GM23338 (cell line): ENCODE measurements at places on chromosomes 4 and X. TPM values are rescaled to one million over a fixed set of nuclear protein-coding genes. Genes with fewer than 3 reads are reported as not detected.

The GABRB1 gene
- 0.14 and 0.26 TPM in 2 replicates for polyA plus RNA-seq

The PROM1 gene
- 30.6 and 36.6 TPM in 2 replicates for polyA plus RNA-seq

The FAAH2 gene
- 5.3 and 10.5 TPM in 2 replicates for polyA plus RNA-seq

The KIT gene
- 8.7 and 9.0 TPM in 2 replicates for polyA plus RNA-seq

The SHOX gene
- 0.14 TPM in 1 of 2 replicates, not detected in the other for polyA plus RNA-seq

The C1QTNF7 gene
- not detected in 2 replicates for polyA plus RNA-seq

The TMEM150C gene
- 1.5 and 1.7 TPM in 2 replicates for polyA plus RNA-seq

The BEND4 gene
- 13.0 and 13.5 TPM in 2 replicates for polyA plus RNA-seq

The PCDH18 gene
- 17.3 and 19.5 TPM in 2 replicates for polyA plus RNA-seq

The EDA gene
- 5.0 and 6.6 TPM in 2 replicates for polyA plus RNA-seq

The CLGN gene
- polyA plus RNA-seq, result 3.8 and 5.2 TPM in 2 replicates

The KLHL4 gene
- 1.8 and 2.0 TPM in 2 replicates for polyA plus RNA-seq

The PUDP gene
- 16.1 and 17.2 TPM in 2 replicates for polyA plus RNA-seq

The TCEAL6 gene
- polyA plus RNA-seq, result 1.2 and 2.2 TPM in 2 replicates

The ABCG2 gene
- 1.5 and 2.2 TPM in 2 replicates for polyA plus RNA-seq

The DMD gene
- 4.5 and 4.8 TPM in 2 replicates for polyA plus RNA-seq

The AFM gene
- not detected in 2 replicates for polyA plus RNA-seq

The TRIML2 gene
- polyA plus RNA-seq, result 77.9 and 79.2 TPM in 2 replicates

The RPS6KA6 gene
- polyA plus RNA-seq, result 2.8 and 3.6 TPM in 2 replicates

The C4orf50 gene
- polyA plus RNA-seq, result 0.06 TPM in 1 of 2 replicates, not detected in the other

The IL2RG gene
- 0.26 and 0.31 TPM in 2 replicates for polyA plus RNA-seq

The FGFR3 gene
- polyA plus RNA-seq, result 3.6 and 4.2 TPM in 2 replicates

The MMAA gene
- polyA plus RNA-seq, result 4.9 and 5.1 TPM in 2 replicates

The APLN gene
- polyA plus RNA-seq, result 0.37 and 0.60 TPM in 2 replicates

The ZNF674 gene
- 2.6 and 3.0 TPM in 2 replicates for polyA plus RNA-seq

The PFKFB1 gene
- polyA plus RNA-seq, result not detected in 2 replicates

The MED28 gene
- polyA plus RNA-seq, result 51.9 and 60.9 TPM in 2 replicates

The PHOX2B gene
- not detected in 2 replicates for polyA plus RNA-seq

The PNMA6F gene
- 0.06 and 0.09 TPM in 2 replicates for polyA plus RNA-seq

The TMEM144 gene
- polyA plus RNA-seq, result 0.75 and 1.3 TPM in 2 replicates

The SPP1 gene
- polyA plus RNA-seq, result 49.0 and 51.3 TPM in 2 replicates

The PNMA6A gene
- 2.4 and 2.9 TPM in 2 replicates for polyA plus RNA-seq

The GPR101 gene
- not detected in 2 replicates for polyA plus RNA-seq

The CCDC110 gene
- polyA plus RNA-seq, result 3.9 and 6.7 TPM in 2 replicates

The PLAC8 gene
- 1.2 and 1.6 TPM in 2 replicates for polyA plus RNA-seq

The SSX4 gene
- 0.47 and 0.48 TPM in 2 replicates for polyA plus RNA-seq
